ENCODE measurements at places on chromosomes 16 and 17.

DNA sequence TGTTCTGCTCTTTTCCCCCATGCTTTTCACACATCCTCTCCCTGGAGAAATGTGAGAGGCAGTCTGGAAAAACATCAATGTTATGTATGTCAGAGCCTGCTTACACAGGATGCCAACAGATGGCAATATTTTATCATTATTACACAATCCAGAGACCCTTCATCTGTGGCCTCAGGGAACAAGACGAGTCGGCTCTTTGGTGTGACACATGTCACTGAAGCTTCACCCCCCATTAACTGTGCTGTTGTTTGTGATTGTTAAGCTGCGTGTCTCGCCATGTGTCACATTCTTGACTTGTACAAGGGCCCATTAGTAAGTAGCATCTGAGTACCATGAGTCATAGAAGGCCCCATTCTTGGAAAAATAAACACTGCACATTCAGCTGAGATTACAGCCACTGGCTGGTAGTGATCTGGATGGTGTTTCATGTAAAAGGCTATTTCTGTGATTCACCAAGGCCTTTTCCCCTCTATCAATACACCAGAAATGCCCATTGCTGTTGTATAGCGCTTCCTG lies 682.1 kb upstream of the SOX9 start:
- no peaks in the 10 kb centered on the region for H3K27me3 ChIP-seq
- no peak overlapping the region for H3K27ac ChIP-seq

GRCh38 chr17:42072323-42073187 lies 22.2 kb upstream of the C17orf113 start:
- peak overlapping the region; percentile 57 for H3K27ac ChIP-seq
- DNase-seq, result no peak
- no peaks in the 10 kb centered on the region for H3K27me3 ChIP-seq
- H3K4me3 ChIP-seq, result peak overlapping the region; percentile 70
- no peaks in the 10 kb centered on the region for H3K36me3 ChIP-seq

- H3K36me3 ChIP-seq, result peaks cover 39% of the 10 kb centered on the region
- no peak for DNase-seq
- H3K4me3 ChIP-seq, result no peak overlapping the region
Observed at GRCh38 chr17:5000237-5000639, 2.5 kb downstream of the KIF1C start.

- H3K27me3 ChIP-seq, result peaks cover 8% of the 10 kb centered on the region
- H3K4me1 ChIP-seq, result no peaks in the 10 kb centered on the region
- DNase-seq, result no peak
- H3K4me3 ChIP-seq, result no peak overlapping the region
- no peaks in the 10 kb centered on the region for H3K36me3 ChIP-seq
Observed at GRCh38 chr16:86231996-86232350, 278.4 kb upstream of the FOXF1 start.

DNA sequence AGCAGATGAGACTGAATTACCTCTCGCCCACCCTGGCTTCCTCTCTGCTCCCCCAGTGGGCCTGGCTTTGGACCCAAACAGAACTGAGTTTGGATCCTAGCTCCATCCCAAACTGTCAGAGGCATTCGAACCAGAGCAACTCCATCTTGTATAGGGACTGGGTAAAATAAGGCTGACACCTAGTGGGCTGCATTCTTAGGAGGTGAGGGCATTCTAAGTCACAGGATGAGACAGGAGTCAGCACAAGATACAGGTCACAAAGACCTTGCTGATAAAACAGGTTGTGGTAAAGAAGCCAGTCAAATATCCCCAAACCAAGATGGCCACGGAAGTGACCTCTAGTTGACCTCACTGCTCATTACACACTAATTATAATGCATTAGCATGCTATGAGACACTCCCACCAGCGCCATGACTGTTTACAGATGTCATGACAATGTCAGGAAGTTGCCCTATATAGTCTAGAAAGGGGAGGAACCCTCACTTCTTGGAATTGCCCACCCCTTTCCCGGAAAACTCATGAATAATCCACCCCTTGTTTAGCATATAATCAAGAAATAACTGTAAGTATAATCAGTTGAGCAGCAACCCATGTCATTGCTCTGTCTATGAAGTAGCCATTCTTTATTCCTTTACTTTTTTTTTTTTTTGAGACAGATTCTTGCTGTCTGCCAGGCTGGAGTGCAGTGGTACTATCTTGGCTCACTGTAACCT lies 44.4 kb downstream of the LYRM1 start:
- no peaks in the 10 kb centered on the region for H3K27me3 ChIP-seq
- H3K27ac ChIP-seq, result peak overlapping the region; percentile 69
- peaks cover 40% of the 10 kb centered on the region for H3K4me1 ChIP-seq
- no peak overlapping the region for H3K4me3 ChIP-seq
- H3K36me3 ChIP-seq, result peaks cover 2% of the 10 kb centered on the region
- peak; percentile 81 for DNase-seq

- peaks cover 20% of the 10 kb centered on the region for H3K4me1 ChIP-seq
- no peak overlapping the region for H3K4me3 ChIP-seq
- H3K27ac ChIP-seq, result peak overlapping the region; percentile 22
- H3K27me3 ChIP-seq, result no peaks in the 10 kb centered on the region
Observed at GRCh38 chr17:64772845-64773299, 110.8 kb upstream of the SMURF2 start.
